ENCODE measurements at places on chromosomes 12 and 14.

- peak; percentile 10 for DNase-seq
These were observed 5.5 kb upstream of the CELA1 start for GRCh38 chr12:51351913-51352532.

DNA sequence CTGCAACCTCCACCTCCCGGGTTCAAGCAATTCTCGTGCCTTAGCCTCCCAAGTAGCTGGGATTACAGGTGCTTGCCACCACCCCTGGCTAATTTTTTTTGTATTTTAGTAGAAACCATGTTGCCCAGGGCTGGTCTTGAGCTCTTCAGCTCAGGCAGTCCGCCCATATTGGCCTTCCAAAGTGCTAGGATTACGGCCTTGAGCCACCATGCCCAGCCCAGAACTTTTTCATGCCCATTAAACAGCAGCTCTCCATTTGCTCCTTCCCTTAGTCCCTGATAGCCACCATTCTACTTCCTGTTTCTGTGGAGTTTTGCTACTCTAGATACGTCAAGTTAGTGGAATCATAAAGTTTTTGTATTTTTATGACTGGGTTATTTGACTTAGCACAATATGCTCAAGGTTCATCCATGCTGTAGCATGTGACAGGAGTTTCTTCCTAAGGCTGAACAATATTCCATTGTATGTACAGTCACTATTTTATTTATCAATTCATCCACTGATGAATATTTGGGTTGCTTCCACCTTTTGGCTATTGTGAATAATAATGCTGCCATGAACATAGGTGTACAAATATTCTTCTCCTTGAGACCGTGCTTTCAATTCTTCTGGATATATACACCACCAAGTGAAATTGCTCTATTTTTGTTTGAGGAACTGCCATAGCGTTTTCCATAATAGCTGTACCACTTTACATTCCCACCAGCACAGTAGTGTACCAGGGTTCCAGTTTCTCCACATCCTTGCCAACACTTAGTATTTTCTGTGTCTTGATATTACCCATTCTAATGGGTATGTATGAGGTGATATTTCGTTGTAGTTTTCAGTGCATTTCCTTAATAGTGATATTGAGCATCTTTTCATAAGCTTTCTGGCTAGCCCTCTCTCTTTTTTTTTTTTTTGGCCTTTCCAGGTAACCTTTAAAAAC lies 15.0 kb downstream of the ATF1 start:
- DNase-seq, result no peak

DNA sequence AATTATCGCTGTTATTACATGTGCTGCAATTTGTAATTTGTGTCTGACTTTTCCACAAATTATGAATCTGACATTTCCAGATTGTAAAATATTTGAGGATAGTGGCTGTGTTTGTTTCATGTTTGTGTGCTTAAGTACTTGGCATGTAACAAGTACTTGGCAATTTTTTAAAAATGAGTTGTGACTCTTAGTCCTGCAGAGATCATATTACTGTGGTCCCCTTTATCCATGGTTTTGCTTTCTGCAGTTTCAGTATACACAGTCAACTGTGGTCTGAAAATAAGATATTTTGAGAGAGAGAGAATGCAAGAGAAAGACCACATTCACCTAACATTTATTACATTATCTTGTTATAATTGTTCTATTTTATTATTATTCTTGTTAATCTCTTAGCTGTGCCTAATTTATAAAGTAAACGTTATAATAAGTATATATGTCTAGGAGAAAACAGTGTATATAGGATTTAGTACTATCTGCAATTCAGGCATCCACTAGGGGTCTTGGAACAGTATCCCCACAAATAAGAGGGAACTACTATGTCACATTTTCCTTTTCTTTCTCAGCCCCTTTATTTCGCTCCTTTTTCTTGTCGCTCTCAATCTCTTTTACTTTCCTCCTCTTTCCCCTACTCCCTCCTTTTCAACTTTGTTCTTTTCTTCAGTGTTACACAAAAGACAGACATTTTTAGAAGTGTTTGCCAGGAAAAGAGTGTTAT lies 176.1 kb downstream of the FUT8 start:
- no peak for DNase-seq

DNA sequence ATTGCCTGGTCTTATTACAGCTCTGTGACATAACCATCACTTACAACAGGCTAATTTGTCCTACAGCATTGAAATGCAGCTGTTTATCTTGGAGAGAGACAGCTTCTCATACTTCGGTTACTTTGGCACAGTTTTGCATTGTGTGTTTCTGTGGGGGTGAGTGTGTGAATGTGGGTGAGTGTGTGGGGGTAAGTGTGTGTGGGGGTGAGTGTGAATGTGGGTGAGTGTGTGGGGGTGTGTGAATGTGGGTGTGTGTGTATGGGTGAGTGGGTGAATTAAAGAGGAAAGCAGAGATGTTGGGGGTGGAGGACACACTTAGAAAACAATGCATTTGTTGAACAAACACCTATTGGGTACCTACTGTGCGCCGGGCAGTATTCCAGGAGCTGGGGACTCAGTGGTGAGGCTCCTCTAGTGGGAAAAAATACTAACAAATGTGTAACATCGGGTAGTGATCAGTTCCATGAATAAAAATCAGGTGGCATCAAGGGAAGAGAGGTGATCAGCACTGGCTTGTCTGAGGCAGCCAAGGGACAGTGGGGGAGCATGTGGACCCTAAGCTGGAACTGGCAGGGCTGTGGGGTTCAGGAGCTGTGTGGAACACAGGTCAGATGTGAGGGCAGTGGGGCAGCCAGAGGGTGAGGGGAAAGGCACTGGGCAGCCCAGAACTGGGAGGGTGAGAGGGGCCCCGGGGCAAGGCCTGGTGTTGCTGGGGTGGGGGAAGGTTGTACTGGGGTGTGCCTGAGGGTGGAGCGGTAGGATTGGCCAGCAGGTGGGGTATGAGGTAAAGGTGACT lies 44.1 kb upstream of the AMN start:
- no peak for DNase-seq

DNA sequence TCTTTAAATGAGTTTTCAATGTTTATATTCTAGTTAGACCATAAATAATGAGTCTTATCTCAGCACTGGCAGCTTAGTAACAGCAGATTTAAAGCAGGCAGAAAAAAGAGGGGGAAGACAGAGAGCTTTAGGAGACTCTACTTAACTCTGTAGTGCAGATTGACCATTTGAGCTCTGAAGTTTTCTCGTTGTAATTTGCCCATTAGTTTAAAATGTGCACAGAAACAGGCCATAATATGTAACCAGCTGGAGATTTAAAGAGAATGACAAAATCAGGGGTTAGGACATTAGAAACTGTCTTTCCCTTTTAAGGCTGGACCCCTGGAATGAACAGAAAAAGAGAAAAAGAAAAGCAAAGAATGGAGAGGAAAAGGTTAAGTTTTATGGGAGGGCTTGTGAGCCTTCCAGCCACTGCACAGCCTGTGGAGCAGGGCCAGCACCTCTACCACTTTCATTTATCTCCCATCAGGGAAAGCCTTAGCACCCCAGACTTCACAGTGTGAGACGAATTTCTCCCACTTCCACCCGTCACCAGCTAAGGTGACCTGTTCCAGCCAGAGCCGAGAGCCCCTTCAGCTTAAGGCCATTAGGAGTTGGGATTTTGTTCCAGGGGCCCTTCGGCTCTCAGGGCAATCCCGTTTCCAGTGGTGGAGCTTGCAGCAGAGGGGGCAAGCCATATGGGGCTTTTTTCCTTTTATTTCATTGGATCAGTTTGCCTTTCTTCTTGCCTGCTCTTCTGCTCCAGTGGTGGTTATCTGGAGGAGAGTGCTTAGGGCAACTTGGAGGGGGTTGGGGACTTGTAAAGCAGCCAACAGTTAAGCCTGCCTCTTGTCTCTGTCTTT lies 8.0 kb downstream of the IL22 start:
- no peak for DNase-seq

DNA sequence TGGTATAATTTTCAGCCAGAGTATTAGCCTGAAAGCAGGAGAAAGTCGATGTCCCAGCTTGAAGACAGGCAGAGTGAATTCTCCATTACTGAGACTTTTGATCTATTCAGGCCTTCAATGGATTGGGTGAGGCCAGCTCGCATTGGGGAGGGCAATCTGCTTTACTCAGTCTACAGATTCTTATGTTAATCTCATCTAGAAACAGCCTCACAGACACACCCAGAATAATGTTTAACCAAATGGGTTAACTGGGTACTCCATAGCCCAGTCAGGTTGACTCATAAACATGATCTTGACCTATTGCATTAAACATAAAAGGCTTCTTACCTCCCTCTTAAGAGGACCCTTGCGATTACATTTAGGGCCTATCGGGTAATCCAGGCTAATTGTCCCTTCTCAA lies 118.0 kb downstream of the KTN1 start:
- DNase-seq, result no peak

DNA sequence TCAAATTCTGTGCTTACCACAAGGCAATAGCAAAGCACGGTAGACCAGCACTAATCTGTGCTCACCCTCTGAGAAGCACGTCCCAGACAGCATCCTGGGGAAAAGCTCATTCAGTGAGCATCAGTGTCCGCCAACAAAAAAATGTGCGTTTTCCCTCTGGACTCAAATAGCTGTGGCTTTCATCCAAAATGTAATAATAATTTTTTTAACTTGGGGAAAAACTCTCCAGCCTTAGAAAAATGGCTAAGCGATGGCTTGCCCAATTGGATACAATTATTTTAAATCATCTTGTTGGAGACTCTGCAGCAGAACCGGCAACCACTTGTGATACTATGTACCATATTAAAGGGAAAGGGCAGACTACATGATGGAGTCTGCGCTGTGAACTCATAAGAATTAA lies 1.1 kb upstream of the KRT77 start:
- DNase-seq, result no peak

DNA sequence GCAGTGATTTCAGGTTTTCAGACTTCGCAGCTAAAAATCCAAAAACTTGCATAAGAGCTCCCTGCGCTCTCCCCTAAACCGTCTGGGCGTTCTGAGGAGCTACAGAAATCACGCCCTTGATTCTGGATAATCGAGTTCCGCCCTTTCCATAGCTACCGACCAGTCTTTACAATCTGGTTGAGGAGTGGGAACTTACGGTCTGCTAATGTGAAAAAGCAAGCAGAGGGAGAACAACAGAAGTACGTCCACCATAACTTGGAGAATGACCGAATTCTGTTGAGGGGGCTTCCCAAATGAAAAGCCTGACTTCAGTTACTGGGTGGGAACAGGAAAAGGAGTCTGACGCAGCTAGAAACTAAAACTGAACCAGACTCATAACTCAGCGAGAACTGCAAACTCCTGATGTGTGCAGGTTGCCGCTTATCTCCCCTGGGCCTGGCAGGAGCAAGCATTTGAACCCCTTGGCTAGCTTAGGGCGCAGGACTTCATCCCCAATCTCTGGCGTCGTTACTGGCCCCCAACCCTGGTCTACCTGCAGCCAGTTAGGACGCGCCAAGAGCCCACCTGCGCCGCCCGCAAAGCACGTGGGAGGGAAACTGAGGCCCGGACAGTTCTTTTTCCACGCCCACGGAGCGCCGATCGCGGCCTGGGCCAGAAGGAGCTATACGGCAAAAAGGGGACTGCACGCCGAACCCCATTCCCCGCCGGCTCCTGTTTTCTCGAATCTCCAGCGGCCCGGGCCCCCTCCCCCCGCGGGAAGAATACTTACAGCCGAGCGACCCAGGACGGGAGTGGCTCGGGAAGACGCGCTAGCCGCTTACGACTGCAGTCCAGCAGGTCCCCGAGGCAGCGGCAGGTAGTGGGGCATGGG lies 838 bp downstream of the LRIG3 start:
- peak; percentile 27 for DNase-seq

GRCh38 chr12:104975587-104976343 lies 10.4 kb upstream of the NOPCHAP1 start:
- no peak for DNase-seq
